Adipocyte (in vitro differentiated cells): ENCODE measurements at places on chromosomes 16 and 17.

DNA sequence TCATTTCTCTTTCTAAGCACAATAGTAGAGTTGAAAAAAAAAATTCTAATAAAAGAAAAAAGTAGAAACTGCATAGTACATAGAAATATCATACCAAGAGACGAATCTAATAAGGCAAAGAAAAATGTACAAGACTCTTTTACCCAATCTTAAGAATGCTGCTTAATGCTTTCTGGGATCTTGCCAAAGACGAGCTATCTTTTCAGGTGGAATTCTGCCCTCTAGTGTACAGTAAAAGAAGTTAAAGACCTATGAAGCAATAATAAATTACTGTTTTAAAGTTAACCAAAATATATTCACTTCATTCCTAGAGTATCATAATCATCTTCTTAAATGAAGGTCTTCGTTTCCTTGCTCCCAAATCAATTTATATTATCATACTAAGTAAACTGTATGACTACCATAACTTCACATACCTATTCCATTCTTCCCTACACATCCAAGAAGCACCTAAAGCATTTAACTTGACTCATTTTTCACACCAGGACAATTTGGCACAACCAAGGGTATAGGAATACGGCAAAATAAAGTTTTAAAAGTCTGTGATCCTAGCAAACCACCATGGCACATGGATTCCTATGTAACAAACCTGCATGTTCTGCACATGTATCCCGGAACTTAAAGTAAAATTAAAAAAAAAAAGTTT, 47.7 kb downstream of the CFDP1 start:
- DNase-seq, result peak; percentile 96

- DNase-seq, result no peak
These were observed 69.0 kb downstream of the CFDP1 start for GRCh38 chr16:75364286-75364791.

GRCh38 chr17:49579522-49579921, 3.9 kb downstream of the NXPH3 start:
- DNase-seq, result no peak

DNA sequence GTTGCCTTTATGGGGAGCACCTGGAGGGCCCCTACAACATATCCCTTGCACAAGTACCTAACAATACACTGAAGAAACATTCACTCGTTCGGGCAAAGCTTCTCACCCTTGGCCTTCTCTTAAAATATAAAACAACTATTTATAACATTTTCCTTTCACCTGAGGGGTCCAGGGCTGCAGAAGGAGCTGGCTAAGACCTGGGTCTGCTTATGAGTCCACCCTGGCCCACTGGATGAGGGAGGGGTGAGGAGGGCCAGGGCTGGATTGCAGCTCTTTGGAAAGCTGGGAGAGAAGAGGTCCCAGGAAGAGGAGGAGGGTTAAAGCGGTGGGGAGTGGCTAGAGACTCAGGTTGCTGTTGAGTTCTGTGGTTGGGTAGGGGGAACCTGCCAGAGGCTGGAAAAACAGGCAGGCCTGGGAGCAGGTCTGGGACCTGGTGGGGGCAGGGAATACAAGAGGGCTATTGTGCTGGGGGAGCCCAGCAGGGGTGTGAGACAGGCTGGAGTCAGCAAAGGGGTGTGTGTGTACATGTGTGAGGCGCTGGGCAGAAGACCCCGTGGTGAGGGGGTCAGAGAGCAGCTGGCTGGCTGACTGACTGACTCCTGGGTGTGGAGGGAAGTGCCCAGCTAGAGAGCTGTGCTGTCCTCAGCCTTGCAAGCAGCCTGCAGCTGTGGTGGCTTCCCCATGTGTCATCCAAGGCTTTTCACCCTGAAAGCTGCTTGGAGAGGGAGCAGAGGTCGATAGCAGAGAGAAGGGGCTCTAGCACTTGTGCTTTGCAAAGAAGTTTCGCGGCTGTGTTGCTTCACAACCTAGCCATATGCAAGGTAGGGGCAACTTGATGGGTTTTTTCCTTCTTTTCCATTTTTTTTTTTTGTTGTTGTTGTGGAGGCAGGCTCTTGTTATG, 10.2 kb upstream of the MRC2 start:
- no peak for DNase-seq

DNA sequence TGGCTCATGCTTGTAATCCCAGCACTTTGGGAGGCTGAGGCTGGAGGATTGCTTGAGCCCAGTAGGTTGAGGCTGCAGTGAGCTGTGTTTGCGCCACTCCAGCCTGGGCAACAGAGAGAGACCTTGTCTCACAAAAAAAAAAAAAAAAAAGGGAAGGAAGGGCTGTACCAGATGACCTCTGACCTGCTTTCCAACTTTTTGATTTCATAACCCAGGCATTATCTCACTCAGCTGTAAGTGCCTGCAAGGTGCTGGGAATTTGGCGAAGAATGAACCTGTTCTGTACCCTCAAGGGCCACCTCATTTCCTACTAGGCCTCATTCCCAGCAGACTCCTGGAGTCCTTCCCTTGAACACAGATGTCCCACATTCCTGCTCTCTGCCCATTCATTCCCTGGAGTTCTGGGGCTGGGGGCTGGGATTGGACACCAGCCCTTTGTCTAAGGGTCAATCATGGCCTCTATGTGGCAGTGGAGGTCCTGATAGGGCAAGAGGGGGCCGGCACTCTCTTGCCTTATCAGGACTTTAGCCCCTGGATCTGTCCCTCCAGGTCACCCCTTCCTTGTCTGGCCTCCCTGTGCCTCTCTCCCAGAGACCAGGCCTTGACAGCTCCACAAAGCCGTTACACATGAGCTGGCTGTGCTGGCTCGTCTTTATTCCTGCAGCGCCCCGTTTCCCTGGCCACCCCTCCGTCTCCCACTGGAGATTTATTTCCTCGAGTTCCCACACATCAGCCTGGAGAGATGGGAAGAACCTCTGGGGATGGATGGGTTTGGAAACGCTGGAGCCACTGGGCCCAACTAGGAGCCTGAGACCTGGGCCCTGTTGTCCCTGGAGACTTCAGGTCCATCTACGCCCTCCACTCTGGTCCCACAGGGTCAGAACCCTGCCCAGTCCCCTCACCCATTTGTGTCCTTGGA, 821 bp upstream of the GFAP start:
- DNase-seq, result no peak

DNA sequence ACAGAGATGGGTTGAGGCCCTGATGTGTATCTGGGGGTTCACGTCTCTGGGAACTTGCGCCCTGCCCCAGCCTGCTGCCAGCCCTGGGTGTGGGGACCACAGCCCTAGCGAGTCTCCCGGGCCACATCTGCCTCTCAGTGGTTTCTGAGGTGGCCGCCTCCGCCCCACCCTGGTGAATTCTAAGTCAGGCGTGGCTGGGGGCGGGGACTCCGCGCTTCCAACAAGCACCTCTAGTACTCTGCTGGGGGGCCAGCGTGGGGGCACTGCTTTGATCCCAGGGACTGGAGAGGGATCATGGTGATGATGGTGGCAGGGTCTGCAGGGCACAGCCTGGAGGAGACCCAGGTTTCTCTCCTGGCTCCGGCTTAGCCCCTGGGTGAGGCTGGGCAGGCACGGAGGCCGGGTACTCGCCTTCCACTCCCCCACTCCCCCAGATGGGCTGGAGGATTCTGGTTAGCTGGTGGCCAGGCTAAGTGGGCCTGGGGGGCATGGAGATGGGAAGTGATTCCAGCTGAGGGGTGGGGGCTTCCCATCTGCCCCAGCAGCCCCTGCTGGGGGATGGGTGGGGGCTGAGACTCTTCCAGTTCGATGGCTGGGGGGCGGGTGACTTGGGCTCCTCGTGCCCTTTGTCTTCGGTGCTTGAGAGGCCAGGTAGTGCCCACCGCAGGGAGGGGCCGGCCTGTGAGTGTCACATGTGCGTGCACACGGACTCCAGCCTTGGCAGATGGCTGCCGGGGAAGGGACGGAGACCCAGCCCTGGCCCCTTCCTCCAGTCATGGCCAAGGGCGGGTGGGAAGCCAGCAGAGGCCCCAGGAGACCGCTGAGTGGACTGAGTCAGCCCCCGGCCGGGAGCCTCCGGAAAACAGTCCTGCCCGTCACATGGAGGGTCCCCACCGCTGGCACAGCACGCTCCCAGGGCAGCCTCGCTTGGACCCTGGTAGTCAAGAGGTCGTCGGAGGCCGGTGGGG, 3.9 kb downstream of the GLIS2 start:
- peak; percentile 50 for DNase-seq

- DNase-seq, result peak; percentile 92
These were observed 52.5 kb downstream of the TBX4 start for GRCh38 chr17:61504697-61505096.

DNA sequence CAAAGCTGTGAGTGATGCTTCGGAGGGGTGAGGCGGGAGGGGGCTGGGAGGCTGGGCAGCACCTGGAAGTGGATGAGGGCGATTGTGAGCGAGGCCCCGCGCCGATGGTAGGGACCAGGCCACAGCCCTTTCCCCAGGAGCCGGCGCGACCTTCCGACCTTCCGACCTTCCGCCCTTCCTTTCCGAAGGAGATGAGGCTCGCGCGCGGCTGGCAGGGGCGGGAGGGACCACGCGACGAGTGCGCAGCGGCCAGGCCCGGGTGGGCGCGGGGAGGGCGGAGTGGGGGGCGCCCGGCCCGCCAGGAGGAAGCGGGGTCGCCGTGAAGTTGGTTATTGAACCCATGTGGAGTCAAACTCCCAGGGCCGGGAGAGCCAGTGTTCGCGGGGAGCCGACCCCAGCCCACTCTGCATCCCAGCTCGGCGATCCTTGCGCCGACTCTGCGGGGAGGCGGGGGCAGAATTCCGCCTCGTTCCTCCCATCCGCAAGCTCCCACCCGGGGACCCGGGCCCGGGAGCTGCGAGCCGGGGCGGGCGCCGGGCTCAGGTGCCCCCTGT, 56.6 kb downstream of the RAP1GAP2 start:
- DNase-seq, result no peak

- peak; percentile 23 for DNase-seq
These were observed 114.7 kb downstream of the NOG start for GRCh38 chr17:56708220-56708558.
